ENCODE measurements at places on chromosomes 11 and 22. TPM values are rescaled to one million over a fixed set of nuclear protein-coding genes. Genes with fewer than 3 reads are reported as not detected.

- no peak for DNase-seq
Observed at GRCh38 chr11:5284637-5285036, 14.9 kb upstream of the HBE1 start.

The KCNJ4 gene
- 15.7 TPM for total RNA-seq

The CNIH2 gene
- not detected for total RNA-seq

- no peak for DNase-seq
Observed at GRCh38 chr22:23835484-23836144, 3.2 kb downstream of the DERL3 start.

The NTM gene
- total RNA-seq = 88.2 TPM

DNA sequence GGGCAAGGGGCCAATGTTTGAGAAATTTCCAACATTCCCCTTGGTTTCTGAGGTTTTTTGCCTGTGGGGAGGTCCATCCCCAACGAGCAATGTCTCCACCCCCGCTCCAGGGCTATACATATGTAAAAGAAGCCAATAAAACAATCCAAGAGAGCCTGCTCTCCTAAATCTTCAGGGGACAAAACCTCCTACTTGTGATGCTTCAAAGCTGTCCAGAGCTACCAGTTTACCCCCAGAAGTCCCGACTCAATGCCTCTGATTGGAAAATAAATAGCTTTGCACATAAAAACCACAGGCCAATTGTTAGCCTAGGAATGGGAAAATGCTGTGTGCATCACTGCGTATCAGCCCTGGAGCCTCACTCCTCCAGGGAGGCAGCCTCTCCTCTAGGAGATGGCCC, 66.0 kb upstream of the PAX6 start:
- no peak for DNase-seq

DNA sequence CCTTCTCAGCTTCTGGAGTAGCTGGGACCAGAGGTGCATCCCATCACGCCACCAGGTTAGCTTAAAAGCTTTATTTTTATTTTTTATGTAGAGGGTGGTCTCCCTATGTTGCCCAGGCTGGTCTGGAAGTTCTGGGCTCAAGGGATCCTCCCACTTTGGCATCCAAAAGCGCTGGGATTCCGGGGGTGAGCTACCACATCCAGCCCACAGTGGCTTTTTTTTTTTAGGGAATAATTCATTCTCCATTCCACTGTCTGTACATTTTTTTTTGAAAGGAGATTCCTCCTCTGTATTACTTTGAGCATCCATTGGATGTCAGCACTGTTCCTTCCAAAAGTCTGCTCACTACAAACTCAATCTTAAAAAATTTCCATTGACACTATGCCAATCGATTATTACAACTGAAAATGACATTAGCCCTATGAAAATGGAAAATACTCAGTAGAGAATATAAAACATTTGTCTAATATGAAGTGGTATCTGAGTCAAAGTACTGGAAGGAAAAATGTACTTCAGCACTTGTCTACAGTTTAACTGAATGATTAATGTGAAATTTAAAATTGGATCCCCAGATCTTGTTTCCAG, 1.3 kb upstream of the LPXN start:
- DNase-seq = no peak

The FOLH1 gene
- total RNA-seq = 0.72 TPM

The TRIM48 gene
- not detected for total RNA-seq
